GF-D8 (cell line): ENCODE measurements at places on chromosomes 3 and 15.

DNA sequence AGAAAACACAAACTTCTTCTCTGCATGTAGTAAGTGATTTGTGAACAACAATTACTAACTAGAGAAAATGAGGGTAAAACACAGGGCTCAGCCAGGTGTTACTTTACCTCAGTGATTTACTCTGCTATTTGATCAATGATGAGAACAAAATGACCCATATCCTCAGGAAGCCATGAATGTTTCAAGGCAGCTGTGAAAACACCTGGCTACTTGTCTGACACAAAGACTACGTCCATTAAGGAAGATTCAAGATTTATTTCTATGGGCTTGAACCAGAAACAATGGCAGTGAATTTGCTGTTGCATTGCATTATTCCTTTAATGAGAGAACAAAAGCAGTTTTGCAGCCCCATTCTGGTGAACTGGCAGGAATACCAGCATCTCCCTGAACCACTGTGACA, 374.6 kb upstream of the ARL6 start:
- DNase-seq, result no peak

- DNase-seq, result no peak
Observed at GRCh38 chr3:97712919-97713318, 51.6 kb upstream of the ARL6 start.

DNA sequence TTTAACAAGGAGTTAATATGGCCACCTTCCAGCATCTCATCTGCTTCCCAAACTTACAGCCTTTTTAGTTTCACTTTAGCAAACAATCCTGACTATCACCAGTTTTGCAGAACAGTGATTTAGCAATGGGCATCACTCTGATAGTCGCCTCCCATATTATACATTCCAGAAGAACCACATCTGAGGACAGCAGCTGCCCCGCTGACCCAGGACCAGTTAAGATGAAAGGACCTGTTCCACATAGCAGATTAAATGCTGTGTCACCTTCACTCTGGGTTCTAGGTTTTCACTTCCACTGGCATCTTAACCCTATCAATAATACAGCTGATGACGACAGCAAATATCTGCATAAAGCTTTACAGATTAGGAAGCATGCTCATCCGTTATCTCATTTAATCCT, 99.8 kb downstream of the TRIM69 start:
- DNase-seq, result no peak

- no peak for DNase-seq
Observed at GRCh38 chr3:194056731-194057415, 79.1 kb upstream of the HES1 start.

- no peak for DNase-seq
Observed at GRCh38 chr15:31032961-31033371, 41.5 kb upstream of the MTMR10 start.

GRCh38 chr3:146368882-146369523, 100.4 kb downstream of the PLSCR2 start:
- no peak for DNase-seq

GRCh38 chr3:136457793-136458192, 207.7 kb downstream of the PCCB start:
- DNase-seq, result no peak

DNA sequence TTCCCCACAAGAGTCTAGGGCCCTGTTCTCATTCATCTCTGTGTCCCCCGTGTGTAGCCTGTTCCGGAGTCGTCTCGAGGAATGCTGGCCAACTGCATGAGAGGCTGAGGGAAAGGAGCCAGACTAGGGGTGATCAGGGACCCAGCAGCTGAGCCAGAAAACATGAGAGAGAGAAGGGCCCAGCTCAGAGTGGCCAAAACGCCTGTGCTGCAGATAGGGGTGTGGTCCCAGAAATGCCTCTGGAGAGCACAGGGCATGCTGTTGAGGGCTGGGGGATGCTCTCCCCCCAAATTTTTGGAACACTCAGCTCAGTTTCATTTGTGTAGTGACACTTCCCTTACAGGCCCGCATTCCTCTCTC, 14.1 kb downstream of the CYP1A2 start:
- no peak for DNase-seq

DNA sequence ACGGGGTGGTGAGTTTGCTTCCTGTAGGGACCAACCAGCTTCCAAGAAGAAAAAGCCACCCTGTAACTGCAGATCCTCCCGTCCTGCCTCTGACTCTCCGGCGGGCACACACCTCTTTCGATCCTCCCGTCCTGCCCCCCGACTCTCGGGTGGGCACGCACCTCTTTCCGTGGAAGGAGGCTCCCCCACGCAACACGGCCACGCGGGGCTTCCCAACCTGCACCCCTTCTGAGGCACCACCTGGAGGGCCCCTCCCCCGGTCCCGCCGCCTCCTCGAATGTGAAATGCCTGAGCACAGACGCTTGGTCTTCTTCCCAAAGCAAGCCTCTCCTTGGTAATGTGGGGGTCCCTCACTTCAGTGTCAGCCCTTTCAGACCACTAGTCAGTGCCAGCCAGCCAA, 7.3 kb downstream of the ADAMTS17 start:
- no peak for DNase-seq

DNA sequence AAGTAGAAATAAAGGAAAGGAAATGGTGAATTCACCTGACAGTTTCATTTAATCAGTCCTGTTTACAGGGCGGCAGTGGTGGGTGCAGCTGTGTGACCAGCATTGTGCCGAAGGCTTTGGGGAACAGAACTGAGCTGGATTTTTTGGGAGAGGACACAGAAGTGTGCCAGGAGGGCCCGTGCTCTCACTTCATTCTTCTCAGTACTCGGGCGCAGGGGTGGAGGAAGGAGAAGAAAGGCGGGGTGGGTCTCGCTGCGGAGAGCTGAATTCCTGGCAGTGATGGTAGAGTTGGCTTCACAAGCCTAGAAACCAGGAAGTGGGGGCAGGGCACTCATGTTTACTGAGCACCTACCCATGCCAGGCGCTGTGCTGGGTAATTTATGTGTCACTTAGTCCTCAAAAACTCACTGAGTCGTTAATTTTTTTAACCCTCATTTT, 64.6 kb downstream of the CRTC3 start:
- DNase-seq, result no peak

DNA sequence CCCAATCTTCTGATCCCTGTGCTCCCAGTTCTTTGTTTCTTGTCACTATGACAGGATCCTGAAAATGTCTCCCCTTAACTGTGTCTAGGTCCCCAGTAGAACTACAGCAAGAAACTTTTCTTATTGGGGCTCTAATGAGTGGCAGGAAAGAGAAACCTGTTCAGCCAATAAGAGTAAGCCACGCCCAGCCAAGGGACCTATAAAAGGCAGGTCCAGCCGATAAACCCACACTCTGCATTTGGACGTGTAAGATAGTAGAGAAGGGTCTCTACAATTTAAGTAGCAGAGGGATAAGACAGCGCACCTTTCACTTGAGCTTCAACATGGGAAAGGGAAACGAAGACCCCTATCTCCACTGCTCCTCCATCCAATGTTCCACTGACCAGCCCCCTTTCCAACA, 149.9 kb downstream of the LMLN start:
- no peak for DNase-seq

- no peak for DNase-seq
Observed at GRCh38 chr3:55160241-55160983, 232.6 kb upstream of the LRTM1 start.

- DNase-seq, result no peak
Observed at GRCh38 chr3:170410428-170411029, 8.1 kb upstream of the CLDN11 start.

- no peak for DNase-seq
Observed at GRCh38 chr15:93478947-93479346, 389.9 kb upstream of the RGMA start.

GRCh38 chr15:53752406-53752805, 7.1 kb downstream of the WDR72 start:
- no peak for DNase-seq

GRCh38 chr3:177721864-177722785, 524.8 kb upstream of the TBL1XR1 start:
- no peak for DNase-seq

GRCh38 chr3:151439652-151440125, 21.2 kb downstream of the IGSF10 start:
- no peak for DNase-seq

GRCh38 chr3:187125319-187126031, 13.8 kb downstream of the RPL39L start:
- no peak for DNase-seq

- DNase-seq, result no peak
Observed at GRCh38 chr3:38610436-38610835, 39.1 kb downstream of the SCN5A start.

DNA sequence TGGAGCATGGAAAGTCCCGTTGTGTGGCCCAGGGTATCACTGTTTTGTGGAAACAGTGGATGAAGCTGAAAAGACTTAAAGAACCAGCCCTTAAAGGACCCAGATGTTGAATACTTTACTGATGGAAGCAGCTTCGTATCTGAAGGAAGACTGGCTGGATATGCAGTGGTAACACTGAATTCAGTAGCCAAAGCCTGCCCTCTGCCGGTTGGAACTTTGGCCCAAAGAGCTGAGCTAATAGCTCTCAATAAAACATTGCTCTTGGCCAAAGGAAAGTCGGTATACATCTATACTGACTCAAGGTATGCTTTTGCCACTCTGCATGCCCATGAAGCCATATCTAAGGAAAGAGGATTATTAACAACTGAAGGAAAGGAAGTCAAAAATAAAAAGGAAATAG, 885.4 kb downstream of the PDCD6IP start:
- no peak for DNase-seq

- no peak for DNase-seq
Observed at GRCh38 chr15:96629511-96629910, 299.0 kb downstream of the NR2F2 start.

- DNase-seq, result no peak
Observed at GRCh38 chr15:87680208-87680607, 576.3 kb downstream of the NTRK3 start.

DNA sequence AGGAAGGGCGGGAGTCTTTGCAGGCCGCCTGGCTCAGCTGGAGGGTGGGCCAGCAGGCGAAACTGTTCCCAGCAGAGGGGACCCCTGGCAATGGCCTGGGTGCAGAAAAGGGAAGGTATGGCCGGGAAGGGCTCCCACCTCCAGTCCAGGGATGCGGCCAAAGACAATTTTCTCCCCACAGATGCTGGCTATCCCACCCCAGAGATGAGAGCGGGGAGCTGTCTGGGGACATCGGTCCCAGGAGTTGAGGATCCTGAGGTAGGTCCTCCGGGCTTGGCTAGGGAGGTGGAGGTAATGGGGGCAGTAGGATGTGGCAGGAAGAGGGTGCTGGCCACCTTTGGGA, 1.7 kb downstream of the SEMA3G start:
- no peak for DNase-seq

DNA sequence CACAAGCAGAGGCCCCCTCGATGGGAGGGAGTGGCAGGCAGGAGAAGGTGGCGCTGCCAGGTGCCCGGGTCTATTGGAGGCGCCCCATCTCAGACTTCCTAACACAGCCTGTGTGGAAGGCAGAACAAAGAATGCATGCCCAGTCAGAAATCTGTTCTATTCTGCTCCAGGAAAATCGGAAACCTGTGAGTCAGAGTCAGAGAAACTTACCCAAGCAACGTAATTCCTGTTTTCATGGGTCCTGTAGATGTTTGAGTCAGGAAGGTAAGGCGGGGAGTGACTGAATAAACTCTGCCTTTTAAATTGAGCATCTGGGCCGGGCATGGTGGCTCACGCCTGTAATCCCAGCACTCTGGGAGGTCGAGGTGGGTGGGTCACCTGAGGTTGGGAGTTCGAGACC, 13.7 kb downstream of the MAP6D1 start:
- no peak for DNase-seq

DNA sequence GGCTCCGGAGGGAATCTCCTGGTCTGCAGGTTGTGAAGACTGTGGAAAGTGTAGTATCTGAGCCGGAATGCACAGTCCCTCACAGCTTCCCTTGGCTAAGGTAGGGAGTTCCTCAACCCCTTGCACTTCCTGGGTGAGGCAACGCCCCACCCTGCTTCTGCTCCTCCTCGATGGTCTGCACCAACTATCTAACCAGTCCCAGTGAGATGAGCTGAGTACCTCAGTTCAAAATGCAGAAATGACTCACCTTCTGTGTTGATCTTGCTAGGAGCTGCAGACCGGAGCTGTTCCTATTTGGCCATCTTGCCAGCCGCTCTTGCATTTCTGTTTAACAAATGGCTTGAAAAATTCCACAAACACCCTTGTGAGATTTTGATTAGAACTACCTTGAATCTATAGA, 156.1 kb downstream of the STXBP5L start:
- DNase-seq, result no peak

- no peak for DNase-seq
Observed at GRCh38 chr3:128804811-128805155, 74.6 kb upstream of the ACAD9 start.
